ENCODE measurements at places on chromosomes 12 and 14.

DNA sequence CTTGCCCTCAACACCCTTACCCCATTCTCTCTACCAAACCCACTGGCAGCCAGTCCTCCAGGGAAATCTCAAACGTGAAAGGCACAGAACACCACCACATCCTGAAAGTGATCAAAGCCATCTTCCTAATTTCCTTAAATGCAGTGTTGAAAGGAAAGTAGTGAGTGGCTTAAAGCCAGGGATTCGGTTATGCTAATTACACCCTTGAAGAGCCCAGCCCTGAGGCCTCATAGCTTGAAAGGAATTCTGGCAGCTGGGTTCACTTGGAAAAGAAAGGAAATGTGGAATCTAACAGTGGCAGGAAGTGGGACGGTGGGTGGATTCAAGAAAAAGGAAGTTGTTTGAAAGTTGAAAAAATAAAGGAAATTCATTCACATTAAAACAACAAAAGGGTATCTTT, 73.0 kb upstream of the FICD start:
- no peak for DNase-seq

DNA sequence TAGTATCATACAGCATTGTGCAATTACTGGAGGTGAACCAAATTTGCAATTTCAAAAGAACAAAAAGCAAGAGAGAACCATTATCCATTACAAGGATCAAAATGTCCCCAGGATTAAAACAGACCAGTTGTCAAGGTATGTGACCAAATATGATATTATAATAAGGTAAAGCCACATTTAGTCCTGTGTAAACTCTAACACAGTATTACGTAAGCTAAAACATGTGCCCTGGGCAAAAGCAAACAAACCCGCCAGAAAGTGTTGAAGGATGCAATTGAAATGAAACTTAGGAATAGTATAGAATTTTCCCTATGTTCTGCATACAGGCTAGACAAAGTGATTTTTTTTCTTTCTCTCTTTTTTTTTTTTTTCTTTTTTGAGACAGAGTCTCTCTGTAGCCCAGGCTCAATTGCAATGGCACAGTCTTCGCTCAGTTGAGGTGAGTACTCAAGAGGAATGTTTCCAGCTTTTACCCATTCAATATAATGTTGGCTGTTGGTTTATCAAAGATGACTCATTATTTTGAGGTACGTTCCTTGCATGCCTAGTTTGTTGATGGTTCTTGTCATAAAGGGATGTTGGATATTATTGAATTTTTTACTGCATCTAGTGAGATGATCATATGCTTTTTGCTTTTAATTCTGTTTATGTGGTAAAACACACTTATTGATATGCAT, 137.1 kb upstream of the FOXG1 start:
- no peak for DNase-seq

DNA sequence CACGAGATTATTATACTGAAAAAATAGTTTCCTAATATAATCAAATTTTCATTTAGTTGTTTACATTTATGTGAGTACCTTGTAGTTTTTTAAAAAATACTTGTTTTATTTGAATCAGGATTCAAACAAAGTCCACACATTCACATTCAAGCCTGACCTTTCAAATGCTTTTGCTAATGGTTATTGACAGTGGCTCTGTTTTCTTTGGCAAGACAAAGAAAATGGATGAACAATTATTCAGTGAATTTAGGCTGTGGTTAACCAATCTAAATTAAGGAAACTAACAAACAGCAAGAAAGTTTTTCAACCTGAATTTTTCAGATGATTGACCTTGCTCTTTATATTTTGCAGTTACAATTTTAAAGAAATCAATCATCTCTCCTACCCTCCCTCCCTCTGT, 9.7 kb downstream of the SLC4A8 start:
- DNase-seq = no peak

DNA sequence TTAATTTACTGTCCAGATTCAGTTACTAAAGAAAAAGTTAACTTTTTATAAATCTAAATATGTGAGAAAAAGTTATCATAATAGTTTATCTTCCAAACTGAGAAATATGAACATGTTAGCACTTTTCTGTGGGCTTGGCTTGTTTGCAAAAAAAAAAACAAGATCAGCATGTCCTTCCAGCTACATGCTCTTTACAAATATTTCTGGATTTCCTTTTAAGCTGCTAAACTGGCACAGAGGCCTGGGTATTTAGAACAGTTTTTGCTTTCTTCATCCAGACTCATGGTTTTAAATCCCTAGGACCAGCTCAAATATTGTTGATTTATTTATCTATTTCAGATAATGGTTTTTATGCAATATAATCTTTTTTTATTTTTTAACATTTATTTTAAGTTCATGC, 1444.5 kb upstream of the FLRT2 start:
- no peak for DNase-seq

GRCh38 chr12:113934946-113935345, 31.2 kb downstream of the RBM19 start:
- DNase-seq = no peak

- DNase-seq = no peak
Measured at GRCh38 chr14:61813096-61813606, 50.9 kb downstream of the SNAPC1 start.

Data from NCI-H1930 (cell line).